Neural crest cell (in vitro differentiated cells): ENCODE measurements at places on chromosomes 1 and 21. TPM values are rescaled to one million over a fixed set of nuclear protein-coding genes. Genes with fewer than 3 reads are reported as not detected.
A peak's percentile ranks its signal among the peaks of the same experiment; 100 is the strongest.

VTCN1 gene
- total RNA-seq = 0.43 and 0.47 TPM in 2 replicates

- DNase-seq = no peak
Observed at GRCh38 chr1:46081206-46081605, 51.2 kb downstream of the PIK3R3 start.

- no peak for DNase-seq
Observed at GRCh38 chr1:22332424-22332717, 119.3 kb upstream of the ZBTB40 start.

- peak; percentile 62 for DNase-seq
Observed at GRCh38 chr1:201376464-201377374, 761 bp downstream of the TNNT2 start.
